ENCODE measurements at places on chromosomes 7 and 10. TPM values are rescaled to one million over a fixed set of nuclear protein-coding genes. Genes with fewer than 3 reads are reported as not detected.

SOSTDC1 gene
- not detected for total RNA-seq

SEC31B gene
- total RNA-seq: 138 TPM

GBX1 gene
- total RNA-seq: not detected

GRCh38 chr7:102024769-102025391, 207.5 kb downstream of the CUX1 start:
- DNase-seq: no peak

- no peak for DNase-seq
Observed at GRCh38 chr10:7563770-7564169, 103.0 kb downstream of the ITIH5 start.

DNA sequence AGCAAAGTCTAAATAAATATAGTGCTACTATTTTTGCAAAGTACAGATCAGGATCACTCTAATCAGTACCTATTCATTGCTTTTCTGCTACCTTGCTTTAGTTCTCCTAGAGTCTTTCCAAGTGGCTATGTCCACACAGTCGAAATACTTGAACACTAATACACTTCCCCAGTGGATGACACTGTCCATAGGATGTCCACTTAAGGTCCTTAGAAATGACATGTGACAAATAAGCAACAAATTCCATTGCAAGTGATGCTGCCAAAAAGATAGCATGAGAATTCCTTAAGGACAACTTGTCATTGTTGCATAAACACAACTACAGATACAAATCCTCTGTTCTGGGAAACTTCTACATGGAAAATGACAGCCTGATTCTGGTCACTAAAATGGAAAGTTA, 93.6 kb downstream of the ANK3 start:
- DNase-seq: no peak
